ENCODE measurements at places on chromosomes 11 and 22.

DNA sequence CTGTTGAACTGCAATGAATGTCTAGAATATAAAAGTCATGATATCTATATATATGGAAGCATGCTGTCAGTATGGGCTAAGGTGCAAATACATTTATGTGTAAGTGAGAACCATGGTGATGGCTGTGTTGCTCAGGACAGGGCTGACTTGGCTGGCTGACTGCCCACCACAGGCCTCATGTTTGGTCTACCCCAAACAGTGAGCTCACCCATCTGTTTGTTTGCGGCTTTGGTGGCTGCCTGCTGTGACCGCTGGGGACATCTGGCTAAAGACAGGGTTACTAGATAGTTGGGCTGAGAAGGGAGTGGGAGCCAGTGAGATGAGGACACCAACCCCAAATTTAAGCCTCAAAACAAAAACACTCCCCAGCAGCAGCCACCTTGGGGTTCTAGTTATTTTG lies 6.3 kb downstream of the CD44 start:
- DNase-seq, result no peak

DNA sequence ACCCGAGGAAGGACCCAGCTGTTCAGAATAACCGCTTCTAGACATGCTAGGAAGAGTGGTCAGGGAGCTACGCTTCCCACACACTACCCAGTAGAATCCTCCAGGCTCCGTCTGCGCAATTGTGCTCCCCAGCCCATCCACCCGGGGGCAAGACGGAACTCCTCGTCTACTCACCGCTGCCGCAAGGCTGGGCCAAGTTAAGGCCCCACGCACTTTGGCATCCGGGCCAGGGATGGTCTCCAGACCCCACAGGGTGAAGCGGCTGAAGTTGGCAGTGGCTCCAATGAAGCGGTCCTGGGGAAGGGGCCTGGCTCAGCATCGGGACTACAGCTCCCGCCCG lies 757 bp downstream of the RNASEH2C start:
- no peak for DNase-seq

- DNase-seq, result no peak
Observed at GRCh38 chr11:65208785-65209710, 27.3 kb downstream of the CAPN1 start.

DNA sequence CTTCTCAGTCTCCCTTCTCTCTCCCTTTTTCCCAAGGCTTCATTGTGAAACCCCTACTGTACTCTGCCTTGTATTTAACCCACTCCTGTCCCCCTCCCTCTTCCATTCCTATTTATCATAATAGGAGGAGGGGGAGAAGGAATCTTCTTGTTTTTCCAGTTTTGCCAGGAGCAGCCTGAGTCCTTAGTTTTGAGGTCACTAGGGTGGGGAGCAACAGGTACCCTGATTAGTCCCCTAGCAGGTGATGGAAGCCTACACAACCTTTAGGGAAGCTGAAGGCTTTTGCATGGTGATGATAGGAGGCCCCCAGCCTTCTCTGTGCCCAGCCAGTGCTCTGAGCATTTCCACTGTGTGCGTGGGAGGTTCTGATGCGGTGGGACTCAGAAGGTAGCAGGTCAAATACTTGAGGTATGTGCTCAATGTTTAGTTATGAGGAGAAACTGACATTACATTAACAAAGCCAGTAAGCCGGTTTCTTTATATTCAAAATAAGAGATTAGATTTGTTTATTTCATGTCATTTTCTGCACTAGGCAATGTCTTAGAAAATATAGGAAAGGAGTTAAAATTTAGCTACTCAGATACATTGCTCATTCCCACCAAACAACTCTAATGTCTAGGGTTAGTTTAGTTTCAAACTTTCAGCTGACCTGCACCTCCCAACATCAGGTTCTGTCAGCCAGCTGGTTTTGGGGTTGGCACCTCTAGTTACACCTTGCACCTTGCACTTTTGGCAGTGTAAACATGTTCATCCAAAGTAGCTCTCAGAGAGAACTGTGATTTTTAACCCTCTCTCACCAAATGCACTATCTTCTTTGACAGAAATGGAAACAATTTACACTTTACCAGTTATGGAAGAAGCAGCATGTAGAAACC lies 26.0 kb downstream of the PARVA start:
- DNase-seq, result no peak

DNA sequence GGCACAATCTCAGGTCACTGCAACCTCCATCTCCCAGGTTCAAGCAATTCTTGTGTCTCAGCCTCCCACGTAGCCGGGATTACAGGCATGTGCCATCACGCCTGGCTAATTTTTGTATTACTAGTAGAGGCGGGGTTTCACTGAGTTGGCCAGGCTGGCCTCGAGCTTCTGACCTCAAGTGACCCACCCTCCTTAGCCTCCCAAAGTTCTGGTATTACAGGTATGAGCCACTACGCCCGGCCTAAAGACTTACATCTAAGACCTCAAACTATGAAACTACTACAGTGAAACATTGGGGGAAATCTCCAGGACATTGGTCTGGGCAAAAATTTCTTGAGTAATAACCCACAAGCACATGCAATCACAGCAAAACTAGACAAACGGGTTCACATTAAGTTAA lies 13.8 kb upstream of the FAM181B start:
- peak; percentile 66 for DNase-seq

- DNase-seq, result peak; percentile 100
Observed at GRCh38 chr11:62753736-62754603, at the start of gene ZBTB3. TSS of gene ZBTB3 (minus strand) at chr11:62754160. CDS start at chr11:62753664, 496 bp downstream.

DNA sequence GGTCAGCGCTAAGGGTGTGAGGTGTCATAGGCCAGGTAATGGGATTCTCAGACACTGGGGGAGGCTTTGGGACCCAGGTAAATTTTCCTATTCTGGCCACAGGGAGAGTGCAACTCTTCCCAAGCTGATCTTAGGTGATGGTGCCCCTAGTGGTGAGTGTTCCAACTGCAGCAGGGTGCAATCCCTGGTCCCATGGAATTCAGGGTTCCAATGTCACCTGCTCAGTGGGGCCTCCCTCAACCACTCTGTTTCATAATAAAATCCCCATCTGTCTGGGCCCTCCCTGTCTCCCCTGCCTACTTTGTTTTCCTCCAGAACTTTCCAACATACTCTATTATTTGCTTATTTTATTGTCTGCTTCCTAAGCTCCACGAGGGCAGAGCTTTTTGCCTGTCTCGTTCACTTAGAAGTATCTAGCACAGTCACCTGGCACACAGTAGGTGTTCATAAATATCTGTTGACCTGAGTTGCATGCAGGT lies 2.9 kb upstream of the SGSM1 start:
- peak; percentile 68 for DNase-seq

DNA sequence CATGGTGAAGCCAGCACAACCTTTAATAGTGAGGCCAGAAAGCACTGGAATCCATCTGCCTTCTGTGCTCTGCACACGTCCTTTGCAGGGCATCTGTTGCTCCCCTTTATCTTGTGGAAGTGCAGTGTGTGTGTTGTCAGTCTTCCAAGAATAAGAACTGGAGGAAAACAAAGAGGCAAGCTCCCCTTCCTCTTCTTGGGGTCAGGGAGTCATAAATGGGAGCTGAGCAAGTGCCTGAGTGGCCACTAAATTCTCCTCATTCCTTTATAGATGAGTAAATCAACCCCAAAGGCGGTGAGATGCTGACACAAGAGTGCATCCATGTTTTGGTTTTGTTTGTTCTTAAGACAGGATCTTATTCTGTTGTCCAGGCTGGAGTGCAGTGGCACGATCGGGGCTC lies 38.3 kb downstream of the WT1 start:
- no peak for DNase-seq

DNA sequence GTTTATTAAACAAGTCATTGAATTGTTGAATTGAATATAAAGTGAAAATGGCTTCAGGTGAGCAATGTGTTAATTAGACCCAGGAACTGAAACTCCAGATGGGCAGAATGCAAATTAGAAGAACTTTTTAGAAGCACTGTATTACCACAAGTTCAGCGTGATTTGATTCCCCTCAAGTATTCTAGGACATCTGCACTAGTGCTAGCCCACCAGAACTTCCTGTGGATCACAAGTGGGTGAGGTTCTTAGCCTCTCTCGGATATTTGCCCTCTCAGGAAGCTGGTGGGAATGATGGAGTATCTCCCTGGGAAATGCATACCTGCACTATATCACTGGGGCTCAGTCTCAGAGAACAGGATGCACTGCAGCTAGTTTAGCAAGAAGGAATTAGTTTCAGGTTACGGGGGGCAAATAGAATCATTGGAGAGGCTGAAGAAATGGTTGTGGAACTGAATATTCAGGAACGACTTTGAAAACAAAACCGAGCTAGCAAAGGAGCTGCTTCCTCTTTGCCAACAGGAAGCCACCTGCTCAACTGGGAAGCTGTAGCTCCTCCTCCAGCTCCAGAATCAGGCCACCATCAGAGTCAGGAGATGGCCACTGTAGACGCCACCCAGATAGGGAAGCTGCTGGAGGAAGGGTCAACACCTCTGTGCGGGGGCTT lies 74.3 kb downstream of the DHCR7 start:
- DNase-seq, result no peak

DNA sequence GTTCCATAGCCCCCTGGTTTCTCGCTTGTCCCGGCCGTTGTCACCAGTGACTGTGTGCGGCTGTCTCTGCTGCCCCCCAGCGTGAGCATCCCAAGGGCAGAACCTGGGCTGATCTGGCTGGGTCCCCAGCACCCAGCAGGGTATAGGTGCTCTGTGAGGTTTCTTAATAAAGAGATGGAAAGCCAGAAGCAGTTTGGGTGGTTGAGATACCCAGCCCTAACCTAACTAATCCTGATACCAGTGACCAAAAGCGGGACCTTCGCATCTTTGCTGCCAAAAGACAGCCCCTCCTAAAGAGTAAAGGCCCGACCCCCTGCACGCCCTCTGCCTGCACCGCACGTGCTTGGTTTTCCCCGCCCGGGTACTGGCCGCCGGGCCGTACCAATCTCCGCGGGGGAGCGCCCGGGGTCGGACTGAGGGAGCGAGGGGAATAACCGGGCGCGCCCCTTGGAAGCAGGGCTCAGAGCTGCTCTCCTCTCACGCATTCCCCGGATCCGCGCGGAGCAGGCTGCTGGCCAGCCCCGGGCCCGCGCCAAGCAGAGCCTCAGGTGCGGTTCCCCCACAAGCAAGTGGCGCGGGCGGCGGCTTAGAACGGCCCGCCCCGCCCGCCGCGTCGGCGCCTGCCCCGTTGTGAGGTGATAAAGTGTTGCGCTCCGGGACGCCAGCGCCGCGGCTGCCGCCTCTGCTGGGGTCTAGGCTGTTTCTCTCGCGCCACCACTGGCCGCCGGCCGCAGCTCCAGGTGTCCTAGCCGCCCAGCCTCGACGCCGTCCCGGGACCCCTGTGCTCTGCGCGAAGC lies at the start of gene DGAT2:
Gene DGAT2, plus strand, starts transcription at position 667 of the 797 bp plus-strand sequence. CDS start 214 bp downstream, outside the sequence.
- DNase-seq, result peak; percentile 80

- no peak for DNase-seq
Observed at GRCh38 chr11:112320668-112321067, 60.0 kb upstream of the PLET1 start.
